ENCODE measurements at places on chromosomes 12 and 14.

DNA sequence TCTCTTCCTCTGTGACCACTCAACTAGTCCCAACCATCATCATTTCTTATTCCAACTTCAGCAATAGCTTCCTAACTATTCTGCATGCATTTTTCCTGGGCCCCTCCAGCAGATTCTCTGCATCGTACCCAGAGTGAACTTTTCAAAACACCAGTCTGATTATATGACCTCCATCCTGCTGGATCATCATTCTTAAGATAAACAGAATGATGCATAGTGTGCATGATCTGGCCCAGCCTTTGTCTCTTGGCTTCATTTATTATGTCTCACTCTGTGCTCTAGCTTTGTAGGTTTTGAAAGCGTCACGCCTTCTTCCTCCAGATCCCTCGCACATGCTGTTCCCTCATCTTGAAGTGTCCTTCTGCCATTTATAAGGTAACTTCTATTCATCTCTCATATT, 46.3 kb upstream of the SLC38A4 start:
- DNase-seq: no peak

DNA sequence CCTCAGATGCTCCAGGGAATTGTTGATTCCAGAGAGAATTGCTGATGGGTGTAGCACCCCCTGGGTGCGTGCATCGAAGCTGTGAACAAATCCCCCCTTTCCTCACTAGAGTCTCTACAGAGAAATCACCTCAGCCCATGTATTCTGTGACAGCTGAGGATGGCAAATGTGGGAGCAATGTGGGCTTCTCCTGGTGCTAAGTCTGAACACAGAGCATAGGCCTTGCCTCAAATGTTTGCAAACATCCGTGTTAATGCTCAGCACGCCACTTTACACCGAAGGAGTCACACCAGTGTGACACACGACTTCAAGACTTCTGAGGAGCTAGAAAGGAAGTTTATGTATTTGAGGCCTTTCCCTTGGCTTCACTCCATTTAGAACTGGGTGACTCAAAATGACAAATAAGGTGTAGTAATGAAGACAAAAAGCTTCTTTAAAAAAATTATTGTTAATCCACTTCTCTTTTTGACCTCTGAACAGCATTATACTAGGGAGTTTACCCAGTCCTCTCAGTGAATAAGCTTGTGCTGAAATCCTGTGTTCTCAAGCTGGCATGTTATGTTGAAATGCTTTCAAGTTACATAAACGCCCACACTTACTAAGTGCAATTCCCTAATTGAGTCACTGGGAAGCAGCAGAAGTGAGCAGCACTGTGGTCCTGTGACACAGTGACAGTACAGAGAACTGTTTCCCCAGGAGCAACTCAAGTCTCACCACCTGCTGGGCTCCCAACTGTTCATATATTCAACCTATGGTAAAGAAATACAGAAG, 92.9 kb downstream of the FAR2 start:
- DNase-seq: peak; percentile 94

- DNase-seq: no peak
Observed at GRCh38 chr14:102786768-102787167, 9.5 kb downstream of the TRAF3 start.

DNA sequence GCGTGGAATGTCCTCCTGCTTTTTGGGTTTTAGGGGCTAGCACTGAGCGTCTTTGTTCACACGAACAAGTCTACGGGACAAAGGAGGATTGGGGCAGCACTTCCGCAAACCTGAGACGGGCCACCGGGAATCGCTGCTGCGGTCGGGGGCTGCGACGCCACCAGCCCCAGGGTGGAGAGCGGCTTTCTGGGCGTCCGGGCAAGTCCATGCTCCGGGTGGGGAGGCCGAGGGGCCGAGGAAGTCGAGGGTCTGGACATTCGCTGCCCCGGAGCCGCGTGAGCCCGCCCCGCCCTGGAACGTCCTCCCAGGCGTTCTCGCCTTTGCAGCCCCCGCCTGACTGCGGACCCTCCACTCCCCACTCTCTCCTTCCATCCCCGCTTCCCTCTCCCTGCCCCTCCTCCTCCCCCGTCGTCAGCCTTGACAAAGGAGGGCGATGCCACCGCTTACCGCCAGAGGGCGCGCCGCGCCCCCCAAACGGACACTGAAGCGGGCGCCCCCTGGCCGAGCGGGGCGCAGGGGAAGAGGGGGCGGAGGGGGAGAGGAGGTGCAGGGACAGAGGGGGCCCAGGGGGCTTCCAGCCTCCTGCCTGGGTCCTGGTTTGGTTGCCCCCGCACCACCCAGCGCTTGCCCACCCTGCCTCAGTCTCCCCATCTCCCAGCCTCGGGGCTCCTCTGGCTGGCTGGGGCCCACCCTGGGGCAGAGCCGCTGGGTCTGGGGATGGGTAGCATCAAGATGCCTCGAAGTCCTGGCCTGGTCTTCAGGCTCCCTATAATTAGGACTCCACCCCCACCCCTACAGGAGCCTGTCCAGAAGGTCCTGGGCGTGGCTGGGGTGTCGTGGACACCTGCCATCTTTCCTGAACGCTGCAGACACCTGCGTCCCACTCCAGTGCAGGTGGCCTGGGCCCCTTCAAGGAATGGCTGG, 39.1 kb upstream of the INF2 start:
- no peak for DNase-seq

GRCh38 chr12:122811777-122812176, 23.5 kb upstream of the HIP1R start:
- DNase-seq: no peak

GRCh38 chr12:71731439-71732356, 23.0 kb upstream of the RAB21 start:
- DNase-seq: no peak

DNA sequence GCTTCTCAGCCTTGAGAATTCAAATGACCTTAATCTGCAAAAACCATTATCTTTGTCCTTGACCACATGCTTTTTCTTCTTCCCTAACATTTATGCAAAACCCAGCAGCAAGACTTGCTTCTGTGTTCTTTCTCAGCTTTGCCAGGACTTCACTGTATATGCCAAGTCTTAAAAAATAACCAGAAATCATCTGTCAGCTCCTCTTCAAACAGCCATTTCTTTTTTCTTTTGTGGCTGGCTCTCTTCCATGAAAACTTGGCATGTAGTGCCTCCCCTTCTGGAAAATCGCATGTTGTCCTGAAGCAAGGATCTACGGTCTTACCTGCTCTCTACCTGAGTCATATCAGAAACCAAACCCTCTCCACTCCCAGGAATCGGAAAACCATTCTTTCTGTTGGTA, 364.9 kb downstream of the RPS29 start:
- DNase-seq: no peak

- no peak for DNase-seq
Observed at GRCh38 chr12:93336291-93336741, 41.4 kb upstream of the NUDT4 start.

- peak; percentile 28 for DNase-seq
Observed at GRCh38 chr12:49703647-49704137, 3.5 kb downstream of the FMNL3 start.

DNA sequence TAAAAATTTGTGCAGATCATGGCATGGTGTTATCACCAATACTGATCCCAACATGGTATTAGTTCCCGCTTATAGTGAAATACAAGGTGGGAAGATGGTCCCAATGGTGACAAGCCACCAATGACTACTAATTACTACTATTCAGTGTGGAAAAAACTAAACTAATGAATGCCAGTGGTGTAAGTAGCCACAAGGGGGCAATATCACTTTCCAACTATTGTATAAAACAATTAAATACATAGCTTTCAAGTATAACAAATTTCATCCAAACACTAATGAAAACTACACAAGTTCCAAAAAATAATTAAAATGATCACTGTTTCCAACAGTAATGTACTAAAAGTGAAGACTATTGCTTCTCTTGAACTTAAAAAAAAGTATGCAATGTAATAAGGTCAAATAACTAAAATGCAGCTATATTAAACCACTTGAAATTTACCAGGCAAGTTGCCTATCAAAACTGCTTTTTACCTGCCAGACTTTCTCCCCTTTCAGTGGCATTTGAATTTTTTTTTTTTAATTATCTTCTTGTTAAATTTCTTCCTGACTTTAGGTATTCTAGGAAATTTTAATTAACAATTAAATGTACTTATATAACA, 58.0 kb downstream of the PAPLN start:
- DNase-seq: no peak

DNA sequence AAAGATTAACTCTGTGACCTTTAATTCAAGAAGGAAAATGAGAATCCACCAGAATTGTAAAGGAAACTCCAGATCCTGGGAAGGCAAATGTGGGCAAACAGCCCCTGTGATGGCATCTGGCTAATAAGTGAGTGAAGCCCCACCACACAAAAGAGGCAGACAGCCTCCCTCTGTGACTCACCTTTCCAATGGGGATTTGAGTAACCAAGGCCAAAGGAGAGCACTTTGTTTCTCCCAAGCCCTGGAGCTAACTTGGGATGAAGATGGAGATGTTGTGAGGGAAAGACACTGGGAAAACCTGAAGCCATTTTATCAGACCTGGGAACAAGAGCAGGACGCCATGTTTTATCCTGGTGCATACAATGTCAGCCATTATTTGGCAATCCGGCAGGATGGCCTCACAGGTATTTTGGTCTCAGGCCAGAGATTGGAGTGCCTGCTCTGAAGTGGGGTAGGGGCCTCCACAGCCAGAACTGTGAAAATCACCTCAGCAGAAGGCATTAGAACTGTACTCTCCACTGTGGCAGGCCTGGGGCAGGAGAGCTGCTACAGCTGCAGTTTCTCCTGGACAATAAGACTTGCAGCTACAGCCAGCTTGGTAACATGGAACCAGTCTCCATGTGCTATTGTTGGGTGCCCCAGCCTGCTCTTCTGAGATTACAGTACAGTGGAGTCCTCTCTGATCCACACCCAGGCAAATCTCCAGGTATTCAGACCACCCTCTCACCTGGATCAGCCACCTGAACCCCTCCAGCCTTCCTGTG, 96.6 kb upstream of the PCED1B start:
- DNase-seq: no peak

DNA sequence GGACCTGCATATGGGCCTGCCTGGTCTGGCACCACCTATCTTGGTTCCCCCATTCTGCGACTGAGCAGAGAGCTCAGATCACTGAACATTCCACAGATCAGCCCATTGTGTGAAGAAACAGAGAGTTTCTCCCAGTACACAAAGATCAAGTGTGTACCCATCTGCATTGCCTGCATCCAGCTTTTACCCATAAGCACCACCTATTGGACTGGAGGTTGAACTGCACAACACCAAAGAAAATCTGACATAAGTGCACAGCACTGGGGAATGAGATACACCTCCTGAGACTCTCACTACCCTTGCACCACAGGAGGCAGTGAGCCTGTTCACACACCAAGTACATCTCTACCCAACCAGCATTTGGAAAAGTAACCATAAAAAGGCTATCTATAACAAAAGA, 362.6 kb upstream of the CLEC14A start:
- DNase-seq: no peak

DNA sequence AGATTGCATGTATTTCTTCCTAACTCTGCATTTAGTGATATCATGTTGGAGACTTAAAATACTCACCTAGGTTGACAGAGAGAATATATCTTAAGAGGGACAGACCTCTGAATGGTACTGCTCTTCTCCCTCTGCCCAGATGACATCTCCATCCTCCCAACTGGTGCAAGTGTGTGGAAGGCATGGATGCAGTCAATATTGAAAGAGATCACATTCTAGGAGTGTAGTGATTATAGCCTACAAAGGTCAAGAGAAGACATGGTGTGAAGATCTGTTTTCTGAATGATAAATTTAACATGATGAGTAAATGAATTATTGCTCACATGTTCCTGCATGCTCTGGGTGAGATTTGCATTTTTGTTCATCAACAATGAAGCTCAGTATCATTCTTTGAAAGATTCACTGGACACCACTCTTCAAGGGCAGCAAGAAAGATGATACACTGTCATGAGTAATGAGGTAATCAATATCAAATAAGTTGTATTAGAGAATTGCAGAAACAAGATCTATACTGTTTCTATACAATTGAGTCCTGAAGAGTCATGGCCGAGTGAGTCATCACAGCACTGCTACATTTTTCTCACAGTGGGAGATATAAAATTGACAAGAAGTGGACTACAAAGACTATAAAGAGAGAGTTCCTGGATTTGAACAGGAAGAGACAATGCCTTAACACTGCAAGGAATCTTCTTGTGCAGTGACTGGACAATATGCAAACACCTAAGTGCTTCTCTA, 183.3 kb upstream of the KRR1 start:
- no peak for DNase-seq

GRCh38 chr12:66573605-66574004, 105.3 kb downstream of the GRIP1 start:
- no peak for DNase-seq

GRCh38 chr14:95319312-95320077, at the start of gene CLMN:
TSS of gene CLMN (minus strand) at chr14:95319908. CDS start at chr14:95319792, 116 bp downstream.
- DNase-seq: peak; percentile 16

GRCh38 chr14:66650491-66650911, 142.6 kb downstream of the GPHN start:
- DNase-seq: no peak

GRCh38 chr12:64042911-64043310, 179.2 kb downstream of the KICS2 start:
- no peak for DNase-seq

DNA sequence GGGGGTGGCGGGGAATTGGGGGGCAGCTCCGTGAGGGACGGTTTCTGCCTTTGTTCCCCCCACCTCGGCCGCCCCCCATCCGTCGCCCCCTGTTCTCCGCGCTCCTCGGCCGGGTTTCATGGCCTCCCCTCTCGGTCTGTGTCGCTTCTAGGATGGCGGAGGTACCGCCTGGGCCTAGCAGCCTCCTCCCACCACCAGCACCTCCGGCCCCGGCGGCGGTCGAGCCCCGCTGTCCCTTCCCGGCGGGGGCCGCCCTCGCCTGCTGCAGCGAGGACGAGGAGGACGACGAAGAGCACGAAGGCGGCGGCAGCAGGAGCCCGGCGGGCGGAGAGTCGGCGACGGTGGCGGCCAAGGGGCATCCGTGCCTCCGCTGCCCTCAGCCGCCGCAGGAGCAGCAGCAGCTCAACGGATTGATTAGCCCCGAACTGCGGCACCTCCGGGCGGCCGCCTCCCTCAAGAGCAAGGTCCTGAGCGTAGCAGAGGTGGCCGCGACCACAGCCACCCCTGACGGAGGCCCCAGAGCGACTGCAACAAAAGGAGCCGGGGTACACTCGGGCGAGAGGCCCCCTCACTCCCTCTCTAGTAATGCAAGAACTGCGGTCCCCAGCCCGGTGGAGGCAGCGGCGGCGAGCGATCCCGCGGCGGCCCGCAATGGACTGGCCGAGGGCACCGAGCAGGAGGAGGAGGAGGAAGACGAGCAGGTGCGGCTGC, 575 bp downstream of the NAA30 start:
- DNase-seq: peak; percentile 26

GRCh38 chr12:94587266-94588241, 62.8 kb downstream of the TMCC3 start:
- DNase-seq: no peak

Measured in HL-60 (cell line).